ENCODE measurements at places on chromosomes 13 and 19.

DNA sequence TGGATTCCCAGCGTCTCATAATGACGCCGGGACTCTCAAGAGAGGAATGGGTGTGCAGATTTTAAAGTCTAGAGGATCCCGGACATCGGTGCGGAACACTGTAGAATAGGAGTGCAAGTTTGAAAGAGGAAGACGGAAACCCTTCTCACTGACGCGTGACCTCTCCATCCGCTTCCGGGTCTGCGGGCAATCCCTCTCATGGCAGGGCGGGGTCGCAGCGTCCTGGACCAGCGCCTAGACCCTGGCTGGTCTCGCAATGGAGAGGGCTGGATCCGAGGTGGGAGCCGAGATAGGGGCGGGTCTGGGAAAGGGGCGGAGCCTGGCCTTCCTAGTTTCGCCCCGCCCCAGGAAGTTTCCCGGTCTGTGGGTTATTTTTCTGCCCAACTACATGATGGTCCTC lies 4.6 kb upstream of the ZNF845 start:
- DNase-seq, result no peak

GRCh38 chr19:9952276-9952675 lies 16.0 kb upstream of the OLFM2 start:
- DNase-seq, result no peak

GRCh38 chr19:7833225-7834099 lies 3.4 kb downstream of the EVI5L start:
- DNase-seq, result no peak

DNA sequence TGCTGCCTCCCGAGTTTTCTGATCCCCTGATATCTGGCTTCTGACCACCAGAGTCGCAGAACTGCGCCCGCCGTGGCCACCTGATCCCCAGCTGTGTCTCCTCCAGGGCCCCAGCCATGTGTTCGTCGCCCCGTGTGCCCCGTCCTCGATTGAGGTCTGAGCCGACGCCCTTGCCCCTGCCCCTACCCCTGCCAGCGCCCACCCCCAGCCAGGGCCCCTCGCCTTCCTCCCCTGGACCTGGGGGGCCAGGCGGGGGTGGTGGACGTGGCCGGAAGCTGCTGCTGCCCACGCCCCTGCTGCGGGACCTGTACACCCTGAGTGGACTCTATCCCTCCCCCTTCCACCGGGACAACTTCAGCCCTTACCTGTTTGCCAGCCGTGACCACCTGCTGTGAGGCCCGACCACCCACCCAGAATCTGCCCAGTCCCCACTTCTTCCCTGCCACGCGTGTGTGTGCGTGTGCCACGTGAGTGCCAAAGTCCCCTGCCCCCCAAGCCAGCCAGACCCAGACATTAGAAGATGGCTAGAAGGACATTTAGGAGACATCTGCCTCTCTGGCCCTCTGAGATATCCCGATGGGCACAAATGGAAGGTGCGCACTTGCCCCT lies 9.2 kb downstream of the PLPPR2 start:
- DNase-seq, result no peak

- DNase-seq, result no peak
These were observed 8.0 kb downstream of the LILRB4 start for GRCh38 chr19:54670576-54671357.

GRCh38 chr13:111857336-111857735 lies 209.6 kb upstream of the SOX1 start:
- DNase-seq, result no peak
